Nucleus accumbens (tissue), 56 donors: ENCODE measurements at places on chromosomes 3 and 15.

DNA sequence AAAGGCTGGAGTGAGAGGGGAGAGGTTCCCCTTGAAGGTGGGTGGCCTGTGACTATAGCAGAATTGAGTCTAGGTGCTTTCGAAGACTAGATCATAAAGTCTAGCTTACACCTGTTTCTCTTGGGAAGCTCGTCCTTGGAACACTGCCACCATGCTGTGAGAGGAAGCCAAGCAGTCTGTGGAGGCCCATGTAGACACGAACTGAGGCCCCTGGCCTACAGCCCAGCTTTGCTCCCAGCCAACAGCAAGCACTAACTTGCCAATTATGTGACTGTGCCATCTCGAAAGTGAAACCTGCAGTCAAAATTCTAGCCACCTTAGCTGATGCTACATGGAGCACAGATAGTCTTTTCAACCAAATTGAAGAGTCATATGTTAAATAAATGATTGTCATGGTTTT lies 190.5 kb upstream of the NECTIN3 start:
- peak; percentile 18 for DNase-seq

DNA sequence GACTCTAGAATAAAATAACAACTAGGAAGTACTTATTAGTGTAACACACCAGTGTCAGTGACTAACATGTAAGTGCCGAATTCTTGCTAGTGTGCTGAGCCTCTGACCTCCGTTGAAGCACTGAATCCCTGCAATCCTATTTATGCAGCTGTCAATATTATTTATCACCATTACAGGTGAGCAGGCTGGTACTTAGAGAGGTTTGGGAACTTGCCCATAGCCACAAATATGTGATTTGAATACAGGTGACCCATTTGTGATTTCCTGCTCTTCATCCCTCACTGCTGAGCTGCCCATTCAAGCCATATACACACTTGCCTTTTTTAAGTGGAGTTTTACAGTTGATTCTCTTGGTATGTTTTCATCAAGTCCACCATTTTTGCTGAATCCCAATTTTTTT lies 12.2 kb downstream of the EIF4E3 start:
- no peak for DNase-seq

GRCh38 chr15:85764649-85765277 lies 30.0 kb downstream of the KLHL25 start:
- no peak for DNase-seq

DNA sequence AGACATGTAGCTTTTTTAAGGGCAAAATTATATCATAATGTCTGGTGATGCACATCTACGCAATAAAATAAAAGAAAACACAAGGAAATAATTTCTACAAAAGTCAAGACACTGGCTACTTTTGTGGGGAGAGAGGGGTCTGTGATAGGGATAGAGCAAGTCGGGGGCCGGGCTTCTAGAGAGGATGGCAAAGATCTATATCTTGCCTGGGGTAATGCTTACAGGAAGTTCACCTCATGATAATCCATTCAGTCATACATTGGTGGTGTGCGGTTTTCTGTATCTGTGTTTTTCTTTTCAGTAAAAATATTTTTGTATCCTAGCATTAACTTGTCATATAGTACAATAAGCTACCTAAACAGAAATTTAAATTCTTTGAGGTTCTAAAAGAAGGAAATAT lies 178.8 kb downstream of the ARRDC4 start:
- no peak for DNase-seq

DNA sequence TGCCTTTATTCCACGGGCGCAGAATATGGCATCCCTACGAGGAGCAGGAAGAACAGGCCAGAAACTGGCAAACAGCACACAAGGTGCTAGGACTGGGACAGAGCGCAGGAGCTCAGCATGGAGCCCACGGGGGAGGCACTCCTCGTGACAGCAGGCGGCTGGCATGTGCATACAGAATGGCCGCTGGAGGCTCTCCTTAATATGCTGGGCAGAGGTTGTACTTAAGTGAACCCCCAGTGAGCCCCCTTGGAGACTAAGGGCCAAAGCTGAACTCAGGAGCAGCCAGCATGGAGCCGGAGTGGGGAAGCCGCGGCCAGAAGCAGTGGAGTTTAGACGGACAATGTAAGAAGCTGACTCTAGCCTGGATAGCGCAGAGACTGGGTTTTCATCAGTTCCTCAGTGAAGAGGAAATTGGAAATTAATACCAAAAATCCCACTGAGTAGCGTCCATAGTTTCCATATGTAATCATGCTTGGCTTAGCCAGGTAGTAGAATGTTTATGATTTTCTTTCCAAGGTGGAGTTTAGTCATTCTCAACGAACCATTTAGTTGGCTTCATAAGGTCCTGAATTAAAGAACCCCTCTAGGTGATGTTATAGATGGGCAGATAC lies 69.4 kb downstream of the EPHB3 start:
- no peak for DNase-seq

- no peak for DNase-seq
Observed at GRCh38 chr3:11195201-11195600, 40.9 kb downstream of the HRH1 start.

- DNase-seq: peak; percentile 1
Observed at GRCh38 chr3:128487813-128488635, 5.0 kb downstream of the GATA2 start.

DNA sequence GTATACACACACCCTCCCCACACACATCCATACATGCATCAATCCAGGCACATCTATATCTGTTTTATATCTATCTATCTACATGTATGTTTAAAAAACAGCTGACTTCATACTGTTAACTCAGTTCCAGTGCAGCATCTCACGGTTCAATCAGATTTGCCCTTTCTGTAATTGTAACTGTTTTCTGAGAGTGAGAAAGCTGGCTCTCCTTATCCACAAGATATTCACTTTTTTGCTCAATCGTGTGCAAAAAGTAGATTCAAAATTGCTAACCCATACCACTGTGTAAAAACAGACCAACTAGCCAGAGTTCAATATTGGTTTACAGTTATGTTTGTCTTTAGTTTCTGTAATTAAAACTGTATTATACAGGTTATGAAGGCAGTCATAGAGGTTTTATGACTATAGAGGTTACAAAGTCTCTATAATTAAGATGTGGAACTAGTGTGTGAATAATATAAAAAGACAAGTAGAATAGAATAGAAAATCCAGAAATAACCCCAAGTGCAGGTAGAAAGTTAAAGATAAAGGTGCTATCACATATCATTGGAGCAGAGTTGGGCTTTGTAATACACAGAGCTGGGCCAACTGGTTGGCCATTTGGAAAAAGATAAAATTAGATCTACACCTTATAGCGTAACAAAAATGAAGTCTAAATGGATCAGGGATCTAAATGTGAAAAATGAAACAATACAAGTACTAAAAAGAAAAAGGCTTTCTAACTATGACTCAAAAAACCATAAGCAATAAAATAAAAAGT lies 20.1 kb upstream of the MCF2L2 start:
- DNase-seq: no peak

DNA sequence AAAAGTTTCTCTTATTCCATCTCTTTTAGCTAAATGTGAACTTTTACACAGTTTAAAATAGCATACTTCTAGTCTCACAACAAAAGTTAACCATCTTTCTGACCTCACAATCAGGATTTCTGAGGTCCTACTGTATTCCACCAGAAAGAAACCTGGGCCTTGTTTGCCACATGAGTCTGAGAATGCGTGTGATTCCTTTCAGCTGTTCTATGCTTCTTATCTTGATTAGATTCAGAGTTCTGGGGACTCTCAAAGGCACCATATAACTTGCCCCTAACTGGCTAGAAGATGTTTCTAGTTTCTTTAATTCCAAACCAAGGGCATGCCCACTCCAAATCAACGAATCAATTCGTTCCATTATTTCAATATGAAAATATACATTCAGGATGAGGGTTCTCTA lies 131.1 kb downstream of the ATP8B4 start:
- DNase-seq: no peak

DNA sequence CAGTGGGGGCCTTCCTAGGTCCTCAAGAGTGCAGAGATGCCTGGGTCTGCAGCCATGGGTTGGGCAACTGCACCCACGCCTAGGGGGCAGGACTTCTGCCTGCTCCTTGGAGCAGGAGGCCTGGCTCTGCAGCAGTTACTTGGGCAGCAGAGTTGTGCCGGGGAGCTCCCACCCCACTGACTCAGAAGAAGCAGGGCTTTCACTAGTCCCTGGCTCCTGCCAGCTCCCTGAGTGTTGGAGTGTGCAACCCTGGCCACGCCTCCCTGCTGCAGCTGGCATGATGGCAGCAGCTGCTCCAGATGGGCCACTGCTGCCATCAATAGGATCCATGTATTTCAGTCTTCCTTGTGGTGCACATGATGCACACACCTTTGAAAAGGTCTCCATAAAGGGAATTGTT lies 40.6 kb upstream of the KCNH8 start:
- DNase-seq: peak; percentile 1

- DNase-seq: no peak
Observed at GRCh38 chr3:102189956-102190723, 244.7 kb upstream of the ZPLD1 start.

DNA sequence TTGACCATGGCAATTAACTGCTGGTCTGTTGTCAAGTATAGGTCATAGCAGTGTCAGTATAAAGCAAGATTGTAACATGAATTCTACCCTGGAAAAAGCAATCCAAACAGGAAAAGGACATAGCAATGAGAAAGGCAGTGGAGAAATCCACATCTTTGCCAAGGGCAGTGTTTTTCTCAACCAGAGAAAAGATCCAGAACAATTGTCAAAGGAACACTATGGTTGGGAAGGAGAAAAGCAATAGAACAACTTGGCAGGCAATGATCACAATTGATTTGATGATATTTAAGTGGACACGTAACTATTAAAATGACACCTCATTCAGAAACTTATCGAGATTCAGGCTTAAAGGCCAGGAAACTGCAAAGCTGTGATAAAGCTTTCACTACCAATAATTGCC lies 271.1 kb downstream of the DIPK2A start:
- no peak for DNase-seq

- no peak for DNase-seq
Observed at GRCh38 chr3:179732661-179733348, 80.0 kb downstream of the USP13 start.

- peak; percentile 28 for DNase-seq
Observed at GRCh38 chr3:187101184-187102072, 37.9 kb downstream of the RPL39L start.

DNA sequence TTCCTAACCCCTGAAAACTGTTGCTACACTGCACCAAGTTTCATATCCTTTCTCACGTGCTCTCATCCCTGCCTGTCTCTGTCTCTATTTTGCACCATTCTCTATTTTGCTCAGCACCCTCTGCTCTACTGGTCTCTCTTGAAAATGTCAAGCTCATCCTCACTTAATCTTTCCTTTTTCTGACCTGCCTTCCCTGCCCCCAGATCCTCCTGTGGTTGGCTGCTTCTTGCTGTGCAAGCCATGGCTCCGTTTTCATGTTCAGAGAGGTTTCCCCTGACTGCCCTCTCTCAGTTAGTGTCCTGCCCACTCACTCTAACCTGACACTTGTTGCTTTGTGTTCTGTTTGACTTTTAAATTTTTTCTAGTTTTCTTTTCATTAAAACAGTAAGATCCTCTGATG lies 6.0 kb downstream of the CCDC174 start:
- DNase-seq: no peak

DNA sequence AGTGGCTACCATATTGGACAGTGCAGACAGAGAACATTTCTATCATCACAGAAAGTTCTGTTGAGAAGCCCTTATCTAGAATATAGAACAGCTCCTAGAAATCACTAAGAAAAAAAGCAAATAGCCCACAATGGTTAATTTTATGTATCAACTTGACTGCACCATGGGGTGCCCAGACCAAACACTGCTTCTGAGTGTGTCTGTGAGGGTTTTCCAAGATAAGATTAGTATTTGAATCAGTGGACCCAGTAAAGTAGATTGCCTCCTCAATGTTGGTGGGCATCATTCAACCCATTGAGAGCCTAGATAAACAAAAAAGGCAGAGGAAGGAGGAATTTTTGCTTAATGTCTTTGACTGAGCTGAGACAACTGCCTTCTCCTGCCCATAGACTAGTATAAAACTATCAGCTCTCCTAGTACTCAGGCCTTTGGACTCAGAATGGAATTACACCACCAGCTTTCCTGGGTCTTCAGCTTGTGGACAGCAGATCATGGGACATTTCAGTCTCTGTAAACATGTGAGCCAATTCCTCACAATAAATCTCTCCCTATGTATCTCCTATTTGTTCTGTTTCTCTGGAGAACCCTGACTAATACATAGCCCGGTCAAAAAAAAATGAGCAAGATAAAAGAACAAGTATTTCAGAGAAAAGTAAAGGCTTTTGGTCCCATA lies 55.9 kb upstream of the OXTR start:
- DNase-seq: no peak

DNA sequence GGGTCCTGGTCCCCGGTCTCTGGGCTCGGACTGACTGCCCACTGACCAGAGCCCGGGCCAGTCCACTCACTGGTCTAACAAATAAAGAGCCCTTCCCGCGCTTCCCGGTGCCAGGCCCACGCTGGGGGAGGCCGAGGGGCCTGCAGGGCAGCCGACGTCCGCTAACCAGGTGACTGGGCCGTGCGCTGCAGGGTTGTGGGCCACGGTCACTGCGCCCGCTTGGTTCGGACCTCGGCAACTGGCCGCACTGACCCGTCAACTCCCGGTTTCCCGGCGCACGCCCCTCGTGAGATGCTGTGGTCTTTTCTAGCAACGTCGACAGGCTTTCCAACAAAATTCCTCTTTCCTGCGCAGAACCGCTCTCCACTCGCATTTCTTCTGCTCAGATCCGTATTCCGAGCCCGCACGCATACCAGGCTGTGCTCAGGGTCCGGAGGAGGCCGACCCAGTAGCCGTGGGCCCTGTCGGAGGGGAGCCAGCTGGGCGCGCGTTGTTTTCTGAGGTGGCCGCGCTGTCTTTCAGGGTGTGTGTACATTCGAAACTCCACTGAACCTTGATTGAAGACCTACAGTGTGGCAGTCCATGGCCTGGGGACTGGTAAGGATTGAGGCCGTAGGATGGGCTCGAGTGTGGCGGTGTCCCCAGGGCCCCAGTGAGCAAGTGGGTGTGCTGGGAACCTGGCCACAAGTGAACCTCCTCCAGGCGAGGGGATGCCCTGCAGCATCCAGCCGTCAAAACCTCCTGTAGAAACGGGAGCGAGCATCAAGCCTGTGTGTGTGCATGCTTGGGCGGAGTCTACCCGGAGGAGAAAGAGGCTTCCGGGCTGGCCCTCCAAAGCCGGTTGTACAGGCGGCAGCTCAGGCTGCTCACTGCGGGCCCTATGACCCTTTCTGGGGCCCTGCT lies 875 bp upstream of the NT5DC2 start:
- no peak for DNase-seq

- no peak for DNase-seq
Observed at GRCh38 chr15:60318216-60318867, 79.4 kb downstream of the ANXA2 start.

- no peak for DNase-seq
Observed at GRCh38 chr3:16508243-16508578, 5.3 kb downstream of the RFTN1 start.

GRCh38 chr3:144692488-144692887 lies 720.9 kb downstream of the DIPK2A start:
- no peak for DNase-seq

GRCh38 chr15:63236272-63236671 lies 41.1 kb upstream of the APH1B start:
- DNase-seq: no peak

GRCh38 chr3:151156618-151157216 lies 46.3 kb downstream of the GPR171 start:
- DNase-seq: no peak
